Neural crest cell (in vitro differentiated cells): ENCODE measurements at places on chromosomes 12 and 14. TPM values are rescaled to one million over a fixed set of nuclear protein-coding genes. Genes with fewer than 3 reads are reported as not detected.

DNA sequence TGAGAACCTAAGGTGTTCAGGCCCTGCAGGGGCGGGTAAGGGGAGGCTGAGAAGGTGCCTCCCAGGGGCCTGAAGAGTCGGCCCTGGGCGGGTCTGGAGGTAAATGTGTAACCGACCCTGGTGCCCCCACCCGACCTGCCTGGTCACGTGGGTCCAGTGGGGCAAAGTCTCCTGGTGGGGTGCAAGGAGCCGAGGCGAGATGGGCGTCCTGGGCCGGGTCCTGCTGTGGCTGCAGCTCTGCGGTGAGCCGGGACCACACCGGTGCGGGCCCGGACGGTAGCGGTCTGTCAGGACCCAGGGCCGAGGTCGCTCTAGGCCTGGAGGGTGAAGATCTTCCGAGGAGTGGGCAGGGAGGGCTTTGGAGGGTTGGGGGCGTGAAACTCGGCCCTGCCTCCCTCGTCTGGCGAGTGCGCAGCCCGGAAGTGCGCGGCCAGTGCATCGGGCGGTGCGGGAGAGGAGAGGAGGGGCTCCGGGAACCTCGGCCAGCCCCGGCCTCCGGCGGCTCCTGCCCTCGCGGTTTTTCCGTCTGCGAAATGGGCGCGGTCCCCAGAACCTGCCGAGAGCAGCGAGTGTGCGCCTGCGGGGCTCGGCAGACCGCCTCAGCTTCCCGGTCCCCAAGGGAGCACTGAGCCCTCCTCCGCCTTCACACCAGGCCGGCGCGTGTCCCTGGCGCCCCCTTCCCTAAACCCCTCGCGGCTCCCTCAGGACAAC lies at the start of gene AMN:
TSS of gene AMN (plus strand) at position 174 of the 711 bp plus-strand sequence. CDS start at position 200, 26 bp downstream.
- peaks cover 6% of the 10 kb centered on the region for H3K4me1 ChIP-seq
- H3K4me3 ChIP-seq: no peak within 1 kb of the TSS
- peaks cover 26% of the 10 kb centered on the region for H3K27me3 ChIP-seq
- H3K27ac ChIP-seq: no peak within 1 kb of the TSS

GRCh38 chr14:90660865-90661570 lies 155.2 kb downstream of the TTC7B start:
- H3K36me3 ChIP-seq: peaks cover 2% of the 10 kb centered on the region
- H3K27me3 ChIP-seq: no peaks in the 10 kb centered on the region
- H3K4me1 ChIP-seq: peaks cover 27% of the 10 kb centered on the region
- no peak for DNase-seq
- H3K27ac ChIP-seq: no peak overlapping the region

DNA sequence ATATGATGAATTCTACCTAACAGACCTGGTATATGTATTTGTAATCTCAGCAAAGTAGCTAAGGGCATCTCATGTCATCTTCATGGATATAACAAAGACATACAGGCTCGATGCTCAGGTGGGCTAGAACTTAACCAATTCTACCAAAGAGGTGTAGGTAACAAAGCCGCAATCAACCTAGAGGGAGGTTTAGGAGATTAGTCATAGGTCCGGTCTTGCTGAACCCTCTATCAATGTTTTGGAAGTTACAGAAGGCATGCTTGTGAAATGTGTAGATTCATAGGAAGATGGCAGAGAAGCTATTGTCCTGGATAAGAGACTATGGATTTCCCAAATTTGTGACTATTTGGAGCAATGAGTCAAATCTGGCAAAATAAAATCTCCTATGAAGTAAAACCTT lies 42.6 kb upstream of the SYCP3 start:
- DNase-seq: no peak
- no peak overlapping the region for H3K27ac ChIP-seq
- peaks cover 20% of the 10 kb centered on the region for H3K4me1 ChIP-seq
- no peaks in the 10 kb centered on the region for H3K27me3 ChIP-seq
- peaks cover 2% of the 10 kb centered on the region for H3K36me3 ChIP-seq

- DNase-seq: no peak
- H3K4me1 ChIP-seq: peaks cover 11% of the 10 kb centered on the region
- peaks cover 5% of the 10 kb centered on the region for H3K36me3 ChIP-seq
- peak overlapping the region; percentile 78 for H3K27ac ChIP-seq
- H3K4me3 ChIP-seq: no peak overlapping the region
Measured at GRCh38 chr14:47596232-47596631, 79.2 kb downstream of the MDGA2 start.

DNA sequence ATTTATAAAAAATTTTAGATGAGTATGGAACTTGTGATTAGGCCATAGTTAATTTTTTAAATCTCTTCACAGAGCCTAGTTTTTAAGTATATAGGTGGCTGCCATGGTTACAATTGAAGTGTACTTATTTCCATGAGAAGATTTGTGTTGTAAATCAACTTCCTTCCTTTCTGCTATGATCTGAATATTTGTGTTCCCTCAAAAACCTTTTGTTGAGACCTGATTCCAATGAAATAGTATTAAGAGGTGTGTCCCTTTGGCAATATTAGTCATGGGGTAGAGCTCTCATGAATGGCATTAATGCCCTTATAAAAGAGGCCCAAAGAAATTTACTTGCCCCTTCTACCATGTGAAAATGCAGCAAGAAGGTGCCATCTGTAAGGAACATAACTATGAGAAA lies 28.8 kb downstream of the ETNK1 start:
- H3K4me3 ChIP-seq: no peak overlapping the region
- peaks cover 39% of the 10 kb centered on the region for H3K36me3 ChIP-seq
- no peak for DNase-seq
- no peak overlapping the region for H3K27ac ChIP-seq

The IGF1 gene
- total RNA-seq: not detected in 2 replicates

GRCh38 chr14:23950411-23951135 lies 3.0 kb upstream of the DHRS4 start:
- H3K27me3 ChIP-seq: no peaks in the 10 kb centered on the region
- DNase-seq: no peak
- H3K27ac ChIP-seq: no peak overlapping the region
- peaks cover 21% of the 10 kb centered on the region for H3K36me3 ChIP-seq
- peaks cover 18% of the 10 kb centered on the region for H3K4me1 ChIP-seq
- peak overlapping the region; percentile 61 for H3K4me3 ChIP-seq

DNA sequence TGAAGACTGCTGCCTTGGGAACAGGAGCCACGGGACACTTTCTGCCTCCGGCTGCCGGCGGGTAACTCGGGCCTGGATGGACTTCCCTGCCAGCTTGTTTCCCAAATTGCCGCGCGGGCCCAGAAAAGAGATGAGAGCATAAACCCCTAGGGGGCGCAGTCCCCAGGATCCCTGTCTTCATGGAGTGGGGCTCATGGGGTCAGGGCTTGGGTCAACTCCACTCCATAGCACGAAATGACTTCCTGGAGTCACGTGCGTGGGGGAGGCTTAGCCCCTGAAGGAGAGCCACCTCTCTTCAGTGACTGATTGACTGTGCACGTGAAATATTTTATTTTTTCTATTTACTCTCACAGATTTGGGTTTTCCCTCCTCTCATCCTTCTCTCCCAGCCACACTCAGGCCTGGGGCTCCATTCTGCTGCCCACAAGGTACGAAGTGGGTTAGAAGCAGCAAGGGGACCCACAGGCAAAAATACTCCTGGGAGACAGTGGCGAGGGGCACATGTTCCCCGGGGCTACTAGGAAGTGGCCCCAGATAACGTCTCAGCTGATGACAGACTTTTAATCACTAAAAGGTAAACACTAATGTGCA lies 10.0 kb downstream of the PGF start:
- H3K36me3 ChIP-seq: no peaks in the 10 kb centered on the region
- no peak overlapping the region for H3K4me3 ChIP-seq
- peaks cover 14% of the 10 kb centered on the region for H3K4me1 ChIP-seq
- no peak overlapping the region for H3K27ac ChIP-seq

DNA sequence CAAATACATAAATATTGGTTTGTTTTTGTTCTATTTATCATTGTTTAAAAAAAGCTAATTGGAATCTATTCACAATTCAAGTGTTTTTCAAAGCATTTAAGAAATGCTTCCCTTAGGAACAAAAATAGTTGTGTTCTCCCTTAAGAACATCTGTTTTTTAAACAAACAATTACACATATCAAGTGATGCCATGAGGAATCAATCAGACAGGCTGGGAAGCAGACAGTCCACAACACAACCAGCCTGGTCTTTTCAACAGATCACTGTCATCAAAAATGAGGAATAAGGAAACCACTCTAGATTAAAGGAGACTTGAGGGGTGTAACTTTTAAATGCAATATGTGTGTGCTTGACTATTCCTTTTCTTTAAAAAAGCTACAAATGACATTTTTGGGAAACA lies 25.5 kb downstream of the GALC start:
- DNase-seq: no peak
- no peak overlapping the region for H3K27ac ChIP-seq
- no peaks in the 10 kb centered on the region for H3K4me1 ChIP-seq
- no peaks in the 10 kb centered on the region for H3K27me3 ChIP-seq

DNA sequence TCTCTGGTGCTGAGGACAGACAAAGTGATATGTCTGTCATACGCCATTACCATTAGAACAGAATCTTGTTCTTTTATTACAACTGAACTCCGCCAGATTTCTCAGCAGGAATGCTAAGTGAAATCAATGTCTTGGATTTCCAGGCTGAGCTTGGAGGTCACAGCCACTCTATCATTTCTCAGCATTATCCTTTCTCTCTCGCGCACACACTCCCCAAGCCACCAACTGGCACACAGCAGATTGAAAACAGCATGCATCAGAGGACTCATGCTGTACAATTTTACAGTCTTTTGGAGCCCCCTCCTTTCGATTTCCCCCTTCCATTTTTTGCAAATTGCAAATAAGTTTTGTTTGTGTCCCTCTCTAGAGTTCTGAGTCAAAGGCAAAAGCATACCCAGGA lies 348.6 kb downstream of the SOX5 start:
- DNase-seq: no peak
- H3K4me1 ChIP-seq: peaks cover 19% of the 10 kb centered on the region
- no peak overlapping the region for H3K4me3 ChIP-seq
- peak overlapping the region; percentile 3 for H3K27ac ChIP-seq
- H3K27me3 ChIP-seq: no peaks in the 10 kb centered on the region
- H3K36me3 ChIP-seq: peaks cover 40% of the 10 kb centered on the region

DNA sequence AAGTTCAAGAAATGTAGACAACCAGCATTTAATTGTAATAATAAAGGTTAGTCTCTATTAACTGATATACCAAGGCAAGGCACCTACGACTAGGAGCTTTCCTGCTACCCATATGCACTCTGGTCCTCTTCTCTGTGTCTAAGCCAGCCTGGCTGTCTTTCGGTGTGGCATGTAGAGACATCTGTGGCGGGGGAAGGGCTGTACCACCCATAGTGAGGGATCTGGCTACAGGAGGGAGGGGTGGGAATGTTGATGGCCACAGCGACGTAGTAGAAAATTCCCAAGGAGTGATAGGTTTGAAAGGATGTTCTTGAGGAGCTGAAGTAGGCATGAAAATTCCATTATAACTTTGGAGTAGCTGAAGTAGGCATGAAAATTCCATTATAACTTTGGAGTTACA lies 344.2 kb downstream of the ATP23 start:
- H3K27ac ChIP-seq: peak overlapping the region; percentile 51
- DNase-seq: no peak
- no peaks in the 10 kb centered on the region for H3K27me3 ChIP-seq
- no peak overlapping the region for H3K4me3 ChIP-seq
- peaks cover 14% of the 10 kb centered on the region for H3K4me1 ChIP-seq
- peaks cover 2% of the 10 kb centered on the region for H3K36me3 ChIP-seq

The TRIP11 gene
- total RNA-seq: 39.1 and 41.3 TPM in 2 replicates

GRCh38 chr12:113437729-113438100 lies 15.5 kb downstream of the SDSL start:
- H3K27me3 ChIP-seq: peaks cover 20% of the 10 kb centered on the region
- no peak for DNase-seq
- H3K4me3 ChIP-seq: no peak overlapping the region
- no peaks in the 10 kb centered on the region for H3K36me3 ChIP-seq
- H3K4me1 ChIP-seq: no peaks in the 10 kb centered on the region
- H3K27ac ChIP-seq: no peak overlapping the region

DNA sequence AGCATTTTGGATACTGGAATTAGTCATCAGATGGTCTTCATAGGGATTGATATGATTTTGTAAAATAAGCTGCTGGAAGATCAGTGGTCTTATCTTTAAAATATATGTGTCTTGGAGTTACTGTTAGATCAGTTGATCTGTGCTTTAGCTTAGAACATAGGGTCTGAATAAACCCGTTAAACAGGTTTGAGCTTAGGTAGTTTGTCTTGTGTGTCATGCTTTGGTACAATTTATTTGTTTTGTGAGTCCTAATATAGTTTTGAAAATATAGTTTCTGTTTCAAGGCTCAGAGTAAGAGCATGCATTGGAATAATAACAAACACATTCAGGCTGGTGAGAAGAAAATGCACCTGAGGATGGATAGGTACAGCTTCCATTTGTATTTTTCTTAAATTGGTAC lies 505.0 kb downstream of the SLC16A7 start:
- no peaks in the 10 kb centered on the region for H3K27me3 ChIP-seq
- H3K4me1 ChIP-seq: no peaks in the 10 kb centered on the region
- H3K27ac ChIP-seq: no peak overlapping the region

DNA sequence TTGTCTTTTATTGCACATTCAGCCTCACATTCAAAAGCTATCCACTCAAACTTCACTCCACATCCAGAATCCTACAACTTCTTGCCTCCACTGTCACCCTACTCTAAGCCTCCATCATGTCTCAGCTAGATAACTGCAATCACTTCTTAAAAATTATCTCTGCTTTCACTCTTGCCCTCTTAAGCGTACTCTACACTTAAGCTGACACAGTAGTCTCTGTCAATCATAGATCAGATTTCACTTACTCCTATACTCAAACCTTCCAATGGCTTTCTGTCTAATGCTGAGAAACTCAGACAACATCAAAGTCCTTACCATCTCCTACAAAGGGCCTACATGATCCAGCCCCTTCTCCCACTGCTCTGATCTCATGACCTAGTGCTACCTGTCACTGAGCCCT lies 304.1 kb downstream of the ITPR2 start:
- no peak overlapping the region for H3K4me3 ChIP-seq
- no peak overlapping the region for H3K27ac ChIP-seq
- DNase-seq: no peak

GRCh38 chr12:127381043-127381668 lies 885.8 kb upstream of the TMEM132C start:
- peaks cover 8% of the 10 kb centered on the region for H3K27me3 ChIP-seq
- H3K4me3 ChIP-seq: peak overlapping the region; percentile 62
- no peak overlapping the region for H3K27ac ChIP-seq
- DNase-seq: peak; percentile 69
- no peaks in the 10 kb centered on the region for H3K36me3 ChIP-seq
